NT2/D1 (cell line): ENCODE measurements at places on chromosomes 4 and X.
A peak's percentile ranks its signal among the peaks of the same experiment; 100 is the strongest.

GRCh38 chr4:40699648-40700047 is 50.1 kb upstream of the NSUN7 start:
- no peak for DNase-seq

GRCh38 chr4:136150046-136150445 is 1382.2 kb downstream of the PCDH18 start:
- no peak for DNase-seq

GRCh38 chrX:153903991-153904957 is at the start of gene AVPR2:
TSS of gene AVPR2 (plus strand) at chrX:153904673. CDS start at chrX:153905146, 473 bp downstream.
- no peak for DNase-seq

GRCh38 chrX:155819966-155820491 is 61.1 kb upstream of the VAMP7 start:
- peak; percentile 64 for DNase-seq

DNA sequence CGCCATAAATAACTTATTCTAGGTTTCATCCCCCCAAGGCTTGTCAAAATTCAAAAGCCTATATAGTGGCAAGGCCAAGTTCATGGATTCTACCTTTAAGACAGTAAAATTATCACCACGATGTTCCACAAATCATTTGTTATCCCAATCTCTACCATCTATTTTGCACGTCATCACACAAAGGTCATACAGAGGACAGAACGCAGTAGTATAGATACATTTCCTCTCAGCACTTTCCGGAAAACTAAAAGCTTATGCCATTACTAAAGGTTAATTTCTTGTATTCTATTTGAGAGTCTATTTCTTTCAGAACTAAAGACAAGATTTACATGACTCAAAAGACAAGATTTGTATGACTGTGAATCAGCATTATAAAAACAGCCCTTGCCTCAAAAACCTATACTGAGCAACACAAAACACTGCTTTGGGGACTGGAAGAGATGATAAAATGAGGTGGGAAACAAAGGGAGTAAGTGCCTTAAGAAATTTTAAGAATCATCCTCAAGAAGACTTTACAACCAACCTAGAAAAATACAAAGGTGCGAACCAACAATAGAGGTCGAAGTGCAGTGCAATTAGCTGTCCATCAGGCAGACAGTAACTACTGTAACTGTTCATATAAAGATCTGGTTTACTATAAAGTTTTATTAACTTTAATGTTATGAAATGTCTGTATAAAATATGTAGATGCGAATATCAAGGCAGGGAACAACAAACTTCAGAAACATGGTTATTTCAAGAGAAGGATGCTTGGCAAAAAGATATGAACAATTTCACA is 7.6 kb downstream of the UBE2D3 start:
- DNase-seq: no peak

DNA sequence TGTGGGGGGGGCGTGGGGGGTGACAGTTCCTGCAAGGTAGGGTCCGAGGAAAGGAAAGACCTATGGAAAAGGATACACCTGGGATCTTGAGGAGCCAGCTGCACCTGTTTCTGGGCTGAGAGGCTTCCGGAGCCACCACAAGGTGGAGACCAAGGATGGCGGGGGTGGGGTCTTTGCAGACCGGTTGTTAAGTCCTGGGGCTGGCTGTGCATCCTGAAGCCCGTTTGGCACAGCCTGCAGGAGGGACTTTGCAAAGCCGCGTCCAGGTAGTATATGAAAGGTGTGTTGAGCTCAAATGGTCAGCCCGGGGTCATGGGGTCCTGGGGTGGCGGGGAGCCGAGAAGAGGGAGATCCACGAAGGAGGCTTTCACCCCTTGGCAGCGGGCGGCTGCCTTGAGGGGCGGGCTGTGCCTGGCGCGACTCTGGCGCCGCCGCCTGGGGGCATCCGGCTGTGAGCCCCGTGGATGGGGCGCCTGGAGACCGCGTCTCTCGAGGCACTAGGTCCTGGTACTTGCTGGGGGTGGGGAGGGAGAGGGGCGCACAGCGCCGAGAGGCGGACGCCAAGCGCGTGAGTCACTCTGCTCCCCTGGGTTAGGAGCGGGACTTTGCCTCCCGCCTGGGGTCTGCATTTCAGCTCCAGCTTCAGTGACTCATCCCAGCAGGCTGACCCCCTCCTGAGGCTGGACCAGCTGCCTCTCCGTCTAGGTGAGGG is 58.2 kb upstream of the DYNLT3 start:
- DNase-seq: peak; percentile 57

DNA sequence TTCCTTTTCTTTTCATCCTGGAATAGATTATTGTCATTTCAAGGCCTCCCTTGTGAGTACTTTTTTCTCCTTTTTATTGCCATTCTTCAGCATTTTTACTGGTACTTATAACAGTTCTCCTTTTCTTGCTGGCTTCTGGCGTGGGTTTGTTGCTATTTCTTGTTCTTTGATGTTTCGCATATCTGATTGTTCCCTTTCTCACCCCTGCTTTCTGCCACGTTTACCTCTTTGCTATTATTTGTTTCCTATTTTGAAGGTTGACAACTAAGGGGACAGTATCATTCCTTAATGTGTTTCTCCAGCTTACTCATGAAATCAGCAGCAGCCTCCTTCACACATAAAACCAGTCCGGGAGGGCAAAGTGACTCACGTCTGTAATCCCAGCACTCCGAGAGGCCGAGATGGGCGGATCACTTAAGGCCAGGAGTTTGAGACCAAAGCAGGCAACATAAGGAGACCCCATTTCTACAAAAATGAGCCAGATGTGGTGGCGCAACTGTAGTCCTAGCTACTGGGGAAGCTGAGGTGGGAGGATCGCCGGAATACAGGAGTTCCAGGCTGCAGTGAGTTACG is 72.6 kb downstream of the DMD start:
- no peak for DNase-seq

DNA sequence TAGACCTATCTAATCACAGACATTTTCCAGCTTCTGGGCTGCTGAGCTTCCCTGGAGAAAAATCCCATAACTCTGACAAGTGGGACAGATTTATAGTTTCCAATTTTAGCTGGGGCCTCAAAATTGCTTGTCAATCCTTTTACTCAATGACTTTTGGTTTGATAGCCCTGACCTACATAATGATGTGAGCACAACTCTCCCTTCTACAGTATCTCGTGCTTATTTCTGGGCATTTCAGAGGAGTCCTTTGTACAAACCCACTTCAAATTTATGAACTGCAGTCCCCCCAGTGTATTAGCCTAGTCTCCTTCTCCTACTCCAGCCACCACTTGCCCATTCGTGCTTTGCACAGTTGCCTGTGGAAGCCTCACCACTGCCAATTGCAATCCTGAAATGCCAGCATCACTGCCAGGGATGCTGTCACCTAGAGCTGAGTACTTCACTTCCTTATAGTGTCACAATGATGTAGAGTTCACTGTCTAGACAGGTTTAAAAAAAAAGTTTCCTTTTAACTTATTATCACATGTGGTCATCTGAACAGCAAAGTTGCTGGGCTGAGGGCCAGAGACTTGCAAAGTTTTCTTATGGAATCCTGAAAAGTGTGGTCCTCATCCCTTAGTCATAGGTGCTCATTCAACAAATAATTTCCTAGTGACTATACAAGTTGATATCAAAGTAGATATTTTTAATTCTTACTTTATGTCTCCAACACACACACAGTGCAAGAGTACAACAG is 21.2 kb downstream of the TRAM1L1 start:
- no peak for DNase-seq

DNA sequence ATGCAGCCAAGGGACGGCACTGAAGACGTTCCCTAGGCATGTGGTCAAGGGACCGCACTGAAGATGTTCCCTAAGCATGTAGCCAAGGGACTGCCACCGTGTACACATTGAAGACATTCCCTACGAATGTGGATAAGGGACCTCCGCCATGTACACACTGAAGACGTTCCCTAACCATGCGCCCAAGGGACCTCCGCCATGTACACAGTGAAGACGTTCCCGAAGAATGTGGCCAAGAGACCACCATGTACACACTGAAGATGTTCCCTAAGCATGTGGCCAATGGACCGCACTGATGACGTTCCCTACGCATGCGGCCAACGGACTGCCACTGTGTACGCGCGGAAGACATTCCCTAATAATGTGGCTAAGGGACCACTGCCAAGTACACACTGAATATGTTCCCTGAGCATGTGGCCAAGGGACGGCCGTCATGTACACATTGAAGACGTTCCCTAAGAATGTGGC is 48.4 kb downstream of the DHRSX start:
- DNase-seq: no peak

- DNase-seq: peak; percentile 9
Observed at GRCh38 chr4:165668694-165669093, 204.3 kb upstream of the TLL1 start.

- DNase-seq: no peak
Observed at GRCh38 chrX:129983575-129984110, 1.2 kb downstream of the BCORL1 start.

DNA sequence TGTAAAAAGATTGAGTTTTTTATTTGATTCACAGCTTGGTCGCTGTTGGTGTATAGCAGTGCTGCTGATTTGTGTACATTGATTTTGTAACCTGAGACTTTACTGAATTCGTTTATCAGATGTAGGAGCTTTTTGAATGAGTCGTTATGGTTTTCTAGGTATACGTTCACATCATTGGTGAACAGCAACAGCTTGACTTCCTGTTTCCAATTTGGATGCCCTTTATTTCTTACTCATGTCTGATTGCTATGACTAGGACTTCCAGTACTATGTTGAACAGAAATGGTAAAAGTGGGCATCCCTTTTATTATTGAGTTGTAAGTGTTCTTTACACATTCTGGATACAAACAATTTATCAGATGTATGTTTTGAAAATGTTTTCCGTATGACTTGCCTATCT is 76.0 kb downstream of the ADGRG4 start:
- no peak for DNase-seq

DNA sequence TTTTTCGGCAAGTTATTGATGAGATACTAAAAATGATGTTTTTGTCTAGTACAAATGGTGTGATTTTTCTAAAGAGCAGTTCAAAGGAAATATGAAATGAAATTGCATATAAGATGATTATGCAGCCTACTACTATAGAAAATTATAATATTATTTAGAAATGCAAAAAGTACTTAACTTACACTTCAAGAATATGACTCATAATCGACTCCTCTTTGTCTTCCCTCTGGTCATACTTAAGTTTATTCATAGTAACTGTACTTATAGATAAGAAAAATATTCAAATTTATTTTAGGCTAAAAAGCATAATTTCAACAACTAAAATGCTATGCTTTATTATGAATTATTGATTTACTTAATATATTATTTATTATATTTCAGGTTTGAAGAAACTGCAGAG is 33.2 kb downstream of the CEP44 start:
- no peak for DNase-seq

DNA sequence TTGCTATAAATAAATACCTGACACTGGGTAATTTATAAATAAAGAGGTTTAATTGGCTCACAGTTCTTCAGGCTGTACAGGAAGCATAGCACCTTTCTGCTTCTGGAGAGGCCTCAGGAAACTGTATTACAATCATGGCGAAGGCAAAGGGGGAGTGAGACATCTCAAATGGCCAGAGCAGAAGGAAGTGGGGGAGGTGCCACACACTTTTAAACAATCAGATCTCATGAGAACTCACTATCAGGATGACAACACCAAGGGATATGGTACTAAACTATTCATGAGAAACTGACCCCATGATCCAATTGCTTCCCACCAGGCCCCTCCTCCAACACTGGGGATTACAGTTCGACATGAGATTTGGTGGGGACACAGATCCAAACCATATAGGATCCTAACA is 11.7 kb upstream of the TCEAL9 start:
- no peak for DNase-seq
